Mesenteric fat pad (tissue), 1 donor: ENCODE measurements at places on chromosomes 5 and 9. TPM values are rescaled to one million over a fixed set of nuclear protein-coding genes. Genes with fewer than 3 reads are reported as not detected.

DNA sequence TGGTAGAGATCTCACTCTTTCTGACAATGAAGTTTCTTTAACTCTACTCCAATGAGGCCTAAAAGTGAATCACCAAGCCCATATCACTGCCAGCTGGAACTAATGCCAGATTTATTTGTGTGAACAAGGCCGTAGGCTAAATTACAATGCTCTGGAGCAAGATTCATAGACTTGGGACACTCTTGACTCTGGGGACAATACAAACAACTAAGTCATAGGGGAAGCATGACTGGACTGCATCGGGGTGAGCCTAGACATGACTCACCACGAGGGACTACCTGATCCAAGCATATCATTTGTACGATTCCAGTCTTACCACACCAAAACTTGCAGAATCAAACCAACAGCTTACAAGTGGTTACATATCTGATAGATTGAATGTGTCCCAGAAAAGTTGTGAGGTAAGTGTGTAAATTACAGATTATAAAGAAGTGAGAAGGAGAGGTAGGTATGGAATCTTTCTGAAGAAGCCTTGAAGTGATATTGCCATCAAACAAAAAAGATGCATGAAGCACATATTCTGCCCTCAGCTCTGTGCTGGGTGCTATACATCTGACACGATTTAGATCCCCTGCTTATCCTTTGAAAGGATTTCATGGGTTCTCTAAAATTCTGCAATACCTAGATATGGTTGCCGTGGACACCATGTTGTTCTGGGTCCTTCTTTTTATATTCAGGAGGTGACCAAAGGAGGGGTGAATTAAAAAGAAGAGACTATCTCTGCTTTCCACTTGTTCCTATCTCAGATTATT lies 199.3 kb upstream of the PDE4D start:
- DNase-seq, result no peak

DNA sequence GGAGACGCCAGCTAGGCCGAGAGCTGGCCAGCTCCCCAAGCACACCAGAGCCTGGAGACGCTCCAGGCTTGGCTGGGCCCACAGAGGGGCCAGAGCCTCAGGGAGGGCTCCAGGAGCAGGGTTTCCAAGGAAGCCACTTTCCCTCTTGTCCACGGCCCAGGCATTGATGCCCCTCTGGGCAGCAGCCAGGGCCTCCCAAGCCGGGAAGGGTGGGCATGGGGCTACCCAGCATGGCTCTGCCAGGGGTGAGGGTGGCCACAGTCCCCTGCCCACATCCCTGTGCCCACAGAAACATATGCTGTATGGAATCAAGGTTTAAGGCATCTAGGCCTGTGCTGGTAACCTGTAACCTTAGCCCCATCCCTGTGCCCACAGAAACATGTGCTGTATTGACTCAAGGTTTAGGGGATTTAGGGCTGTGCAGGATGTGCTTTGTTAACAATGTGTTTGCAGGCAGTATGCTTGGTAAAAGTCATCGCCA lies 1.5 kb upstream of the DPP7 start:
- no peak for DNase-seq

DNA sequence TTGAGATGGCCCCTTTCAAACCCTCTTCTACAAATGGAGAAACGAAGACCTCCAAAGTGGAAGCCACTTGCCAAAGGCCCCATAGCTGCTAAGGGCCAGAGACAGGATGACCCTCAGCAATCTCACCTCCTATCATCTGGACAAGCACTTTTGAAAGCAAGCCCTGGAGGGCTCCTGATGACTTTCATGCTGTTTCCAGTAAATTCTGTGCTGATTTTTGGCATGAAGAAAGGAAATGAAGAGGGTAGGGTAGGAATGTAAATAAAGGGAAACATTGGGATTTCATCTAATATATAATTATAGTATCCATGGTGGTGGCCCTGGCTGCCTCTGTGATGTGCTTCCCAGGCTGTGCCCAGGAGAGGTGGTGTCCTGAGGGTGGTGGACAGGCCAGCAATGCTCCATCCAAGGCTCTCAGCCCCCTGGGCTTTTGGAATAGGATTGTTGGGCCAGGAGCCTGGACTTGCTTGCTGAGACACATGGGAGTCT lies 208.0 kb upstream of the TRIM32 start:
- no peak for DNase-seq

DNA sequence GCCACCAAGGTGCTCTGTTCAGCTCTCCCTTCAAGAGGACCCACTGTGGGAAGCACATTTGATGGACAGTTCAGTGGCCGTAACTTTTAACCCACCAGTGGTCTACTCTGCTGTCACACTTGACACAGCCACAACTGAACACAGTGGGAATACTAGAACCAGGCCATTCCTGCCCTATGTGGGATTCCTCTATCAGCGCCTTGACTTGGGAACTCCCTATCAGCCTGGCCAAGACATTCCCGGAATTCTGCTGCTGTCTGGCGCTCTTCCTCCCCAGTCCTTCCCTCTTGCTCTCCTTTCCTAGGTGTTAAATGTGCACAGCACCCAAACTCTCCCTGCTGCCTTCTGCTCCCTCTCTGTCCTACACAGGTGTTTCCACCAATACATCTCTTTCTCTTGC lies 23.1 kb upstream of the SH3PXD2B start:
- no peak for DNase-seq

- DNase-seq, result no peak
Observed at GRCh38 chr5:82338771-82339373, 60.7 kb upstream of the RPS23 start.

DNA sequence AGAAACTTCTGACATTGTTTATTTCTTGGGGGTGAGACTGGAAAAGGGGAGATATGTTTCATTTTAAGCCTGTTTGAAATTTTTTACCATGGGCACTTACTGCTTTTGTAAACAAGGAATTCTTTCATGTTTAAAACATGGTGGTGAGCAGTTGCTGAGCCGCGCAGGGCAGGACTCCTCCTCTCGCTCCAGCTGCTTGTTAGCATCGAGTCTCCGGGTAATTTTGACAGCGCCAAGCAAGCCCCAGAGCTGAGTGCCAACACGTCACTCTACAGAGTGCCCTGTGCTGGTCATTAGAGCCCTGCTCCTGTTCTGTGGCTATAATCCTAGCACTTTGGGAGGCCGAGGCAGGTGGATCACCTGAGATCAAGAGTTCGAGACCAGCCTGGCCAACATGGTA lies 116.5 kb upstream of the MSX2 start:
- no peak for DNase-seq

DNA sequence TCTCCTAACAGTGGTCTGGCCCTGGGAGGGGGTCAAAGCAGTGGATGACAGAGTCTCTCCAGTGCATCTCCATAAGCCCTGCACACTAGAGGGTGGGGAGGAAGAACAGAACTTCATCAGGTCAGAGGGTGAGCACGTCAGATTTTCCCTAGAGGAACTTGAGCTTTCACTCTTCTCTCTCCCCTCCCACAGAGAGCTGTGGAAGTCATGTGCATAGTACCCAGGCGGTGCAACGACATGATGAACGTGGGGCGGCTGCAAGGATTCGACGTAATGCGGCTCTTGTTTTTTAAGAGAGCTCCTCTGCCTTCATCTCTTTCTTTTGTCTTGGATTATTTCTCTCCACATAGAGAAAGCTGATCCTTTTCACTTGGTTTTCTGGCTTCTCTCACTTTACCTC lies 100.2 kb upstream of the OTULINL start:
- DNase-seq, result no peak

- no peak for DNase-seq
Observed at GRCh38 chr9:124047251-124047672, 35.7 kb downstream of the LHX2 start.

DNA sequence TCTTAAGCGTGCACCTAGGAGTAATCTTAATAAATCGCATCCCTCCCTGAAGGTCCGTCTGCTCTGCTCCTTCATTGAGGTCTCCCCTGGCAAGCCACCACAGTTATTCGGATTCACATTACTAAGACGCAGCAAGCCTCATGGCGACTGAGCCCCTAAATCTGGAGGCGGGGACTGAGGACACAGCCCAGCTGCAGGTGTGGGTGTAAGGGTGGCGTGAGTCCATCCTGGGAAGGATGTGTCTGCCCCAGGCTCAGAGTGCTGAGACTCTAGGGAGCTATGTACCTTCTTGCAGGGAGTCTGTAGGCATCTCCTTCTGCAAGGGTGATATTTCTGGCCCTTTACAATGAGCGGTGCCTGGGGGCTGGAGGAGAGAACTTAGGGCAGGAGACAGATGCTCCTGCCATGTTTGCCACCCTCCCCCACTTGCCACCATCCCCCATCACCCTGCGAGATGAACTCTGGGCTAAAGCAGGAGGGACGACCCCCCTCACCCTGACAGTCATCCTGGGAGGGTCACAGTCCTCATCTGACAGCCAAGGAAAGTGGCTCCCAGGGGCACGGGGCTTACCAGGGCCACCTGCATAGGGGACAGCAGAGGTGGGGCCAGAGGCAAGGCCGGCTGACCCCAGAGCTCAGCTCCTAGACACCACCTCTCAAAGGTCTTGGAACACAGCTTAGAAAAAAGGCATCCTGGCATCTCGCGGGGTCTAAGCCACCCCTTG lies 76.4 kb upstream of the FCN1 start:
- peak; percentile 74 for DNase-seq

- DNase-seq, result no peak
Observed at GRCh38 chr9:89526667-89527066, 28.8 kb upstream of the SEMA4D start.

- no peak for DNase-seq
Observed at GRCh38 chr9:118991366-118992285, 377.6 kb downstream of the BRINP1 start.

DNA sequence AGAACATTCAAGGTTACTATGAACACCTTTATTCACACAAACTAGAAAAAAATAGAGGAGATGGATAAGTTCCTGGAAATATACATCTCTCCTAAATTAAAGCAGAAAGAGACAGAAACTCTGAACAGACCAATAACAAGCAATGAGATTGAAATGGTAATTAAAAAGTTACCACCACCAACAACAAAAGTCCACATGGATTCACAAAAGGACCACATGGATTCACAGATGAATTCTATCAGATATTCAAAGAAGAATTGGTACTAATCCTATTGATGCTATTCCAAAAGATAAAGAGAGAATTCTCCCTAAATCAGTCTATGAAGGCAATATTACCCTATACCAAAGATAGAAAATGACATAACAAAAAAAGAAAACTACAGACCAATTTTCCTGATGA lies 518.9 kb downstream of the PRDM9 start:
- no peak for DNase-seq

Gene CTSL
- total RNA-seq, result 729 TPM

Gene CDKN2B
- 68.7 TPM for total RNA-seq

Gene EGR1
- 639 TPM for total RNA-seq

Gene FOXD4
- total RNA-seq, result 0.32 TPM

Gene COL23A1
- total RNA-seq, result 0.55 TPM
